ENCODE measurements at places on chromosomes 11 and 22. TPM values are rescaled to one million over a fixed set of nuclear protein-coding genes. Genes with fewer than 3 reads are reported as not detected.

DNA sequence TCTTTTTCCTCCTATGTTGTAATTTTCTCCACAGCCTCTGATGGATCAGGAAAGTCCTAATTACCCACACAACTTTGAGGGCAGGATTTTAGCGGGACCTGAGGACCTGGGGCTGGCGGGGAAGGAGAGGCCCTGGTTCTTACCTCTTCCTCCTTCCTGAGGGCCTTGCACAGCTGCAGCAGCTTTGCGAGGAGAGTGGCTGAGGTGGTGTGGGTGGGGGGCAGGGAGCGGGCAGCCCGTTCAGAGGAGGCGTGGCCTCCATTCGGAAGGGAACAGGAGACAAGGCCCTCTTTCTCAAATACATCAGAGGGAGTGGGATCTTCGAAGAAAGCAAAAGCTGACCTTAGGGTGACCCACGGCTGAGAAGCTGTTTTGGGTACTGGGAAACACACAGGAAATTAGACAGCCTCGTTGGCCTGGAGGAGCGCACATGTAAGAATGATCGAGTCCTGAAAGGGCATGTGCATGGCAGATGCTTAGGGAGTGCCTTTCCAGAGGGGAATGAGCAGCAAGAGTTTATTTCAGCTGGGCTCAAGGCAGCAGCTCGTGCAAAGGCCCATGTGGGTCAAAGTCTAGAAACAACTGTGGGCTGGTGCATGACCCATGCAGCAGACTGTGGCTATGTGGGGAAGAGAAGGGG, 76.6 kb upstream of the NARS2 start:
- DNase-seq = no peak
- H3K27me3 ChIP-seq = peaks cover 2% of the 10 kb centered on the region

GRCh38 chr11:69821511-69822040, 2.4 kb upstream of the FGF3 start:
- H3K27ac ChIP-seq = no peak overlapping the region
- no peaks in the 10 kb centered on the region for H3K4me1 ChIP-seq
- no peaks in the 10 kb centered on the region for H3K36me3 ChIP-seq

DNA sequence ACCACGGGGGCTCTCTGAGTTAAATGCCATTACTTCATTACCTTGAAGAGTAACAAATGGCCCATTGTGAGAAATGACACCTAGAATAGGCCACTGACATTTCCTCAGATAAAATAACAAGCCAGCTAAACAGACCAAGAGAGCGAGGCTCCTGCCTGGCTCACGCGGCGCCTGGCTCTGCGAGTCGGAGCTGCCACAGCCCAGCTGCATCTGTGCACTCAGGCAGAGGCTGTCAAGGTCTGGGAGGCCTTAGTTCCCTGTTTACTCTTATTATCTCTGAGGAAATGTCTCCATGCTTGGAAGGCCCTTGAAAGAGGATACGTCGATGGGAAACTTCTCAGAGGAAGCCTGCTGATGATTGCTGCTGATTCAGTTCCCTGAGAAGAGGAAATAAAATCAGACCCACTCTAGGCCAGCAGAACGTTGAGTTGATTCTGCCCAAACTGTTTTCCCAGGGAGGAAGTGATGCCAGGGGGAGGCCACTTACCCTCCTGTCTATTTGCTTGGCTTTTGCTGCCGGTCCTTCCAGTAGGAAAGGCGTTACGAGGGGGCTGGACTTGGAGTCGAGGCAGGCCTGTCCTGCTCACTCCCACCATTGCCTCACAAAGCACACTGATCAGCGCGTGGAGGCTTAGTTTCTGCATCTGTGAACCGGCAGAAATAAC, 208.8 kb downstream of the TBC1D22A start:
- H3K4me3 ChIP-seq = no peak overlapping the region
- H3K36me3 ChIP-seq = peaks cover 5% of the 10 kb centered on the region
- H3K27ac ChIP-seq = no peak overlapping the region
- no peaks in the 10 kb centered on the region for H3K27me3 ChIP-seq

DNA sequence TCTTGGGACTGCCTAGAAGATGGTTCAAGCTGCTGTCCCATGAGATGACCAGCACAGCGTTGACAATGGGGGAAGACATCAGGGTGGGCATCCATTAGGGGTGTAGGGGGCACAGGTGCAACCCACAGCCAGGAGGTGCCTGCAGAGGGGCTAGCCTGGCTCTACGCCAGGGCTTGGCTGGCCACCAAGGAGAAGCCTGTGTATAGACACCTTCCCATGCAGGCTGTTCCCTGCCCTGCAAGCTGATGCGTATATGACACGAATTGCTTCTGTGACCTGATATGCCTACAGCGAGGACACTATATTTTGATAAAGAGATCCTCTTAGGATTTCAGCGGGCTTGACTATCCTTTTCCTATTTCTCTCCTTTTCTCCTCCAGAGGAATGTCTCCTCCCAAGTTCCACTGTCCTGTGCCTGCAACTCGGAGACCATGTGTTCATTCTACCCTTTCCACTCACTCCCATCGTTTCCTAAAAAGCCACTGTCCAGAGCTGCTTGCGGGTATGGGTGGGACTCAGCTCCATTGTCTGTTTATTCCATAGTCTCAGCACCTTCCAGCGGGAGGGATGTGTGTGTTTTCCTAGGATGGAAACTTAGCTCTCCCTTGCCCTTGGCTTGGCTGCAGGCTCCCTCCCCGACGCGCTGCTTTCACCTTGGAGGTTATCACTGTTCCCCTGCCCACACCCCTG, 56.1 kb downstream of the ST14 start:
- no peaks in the 10 kb centered on the region for H3K36me3 ChIP-seq
- no peak overlapping the region for H3K4me3 ChIP-seq
- DNase-seq = peak; percentile 43
- H3K27me3 ChIP-seq = peaks cover 52% of the 10 kb centered on the region
- H3K4me1 ChIP-seq = no peaks in the 10 kb centered on the region

DNA sequence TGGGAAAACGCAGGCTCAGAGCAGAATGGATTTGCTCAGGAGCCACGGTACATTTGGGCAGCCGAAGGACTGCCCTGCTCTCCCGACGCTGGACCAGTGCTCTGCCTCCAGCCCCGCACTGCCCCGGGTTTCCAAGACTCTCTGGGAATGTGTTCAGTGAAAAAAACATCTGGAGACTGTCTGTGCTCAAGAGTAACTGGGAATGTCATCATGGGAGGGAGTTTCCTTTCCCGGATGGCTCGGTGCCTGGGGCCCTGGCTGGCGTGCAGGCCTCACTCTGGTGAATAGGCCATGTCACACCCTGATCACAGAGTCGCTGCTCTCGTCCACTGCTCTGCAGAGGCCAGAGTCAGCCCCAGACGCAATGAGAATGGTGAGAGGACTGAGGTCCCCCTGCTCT, 9.8 kb upstream of the APOL6 start:
- no peak overlapping the region for H3K4me3 ChIP-seq
- H3K36me3 ChIP-seq = no peaks in the 10 kb centered on the region
- no peaks in the 10 kb centered on the region for H3K27me3 ChIP-seq
- peak overlapping the region; percentile 19 for H3K27ac ChIP-seq

DNA sequence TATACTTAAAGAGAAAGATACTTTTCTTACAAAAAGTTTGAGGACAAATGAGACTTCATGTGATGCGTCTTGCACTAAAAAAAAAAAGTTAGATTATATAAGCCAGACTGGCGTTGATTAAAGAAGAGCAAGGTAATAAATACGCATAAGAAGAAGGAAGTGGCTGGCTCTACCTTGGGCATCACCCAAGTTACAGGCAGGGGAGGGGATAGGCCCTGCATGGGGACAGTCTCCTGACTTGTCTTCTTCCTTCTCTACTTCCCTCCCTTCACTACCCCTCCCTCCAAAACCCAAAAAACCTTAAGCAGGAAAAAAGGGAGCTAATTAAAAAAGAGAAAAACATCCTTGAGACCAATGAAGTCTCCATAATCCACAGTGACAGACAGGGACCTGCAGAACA, 22.3 kb upstream of the TMA7B start:
- peaks cover 29% of the 10 kb centered on the region for H3K27me3 ChIP-seq
- no peaks in the 10 kb centered on the region for H3K36me3 ChIP-seq
- no peaks in the 10 kb centered on the region for H3K4me1 ChIP-seq
- H3K4me3 ChIP-seq = no peak overlapping the region

DNA sequence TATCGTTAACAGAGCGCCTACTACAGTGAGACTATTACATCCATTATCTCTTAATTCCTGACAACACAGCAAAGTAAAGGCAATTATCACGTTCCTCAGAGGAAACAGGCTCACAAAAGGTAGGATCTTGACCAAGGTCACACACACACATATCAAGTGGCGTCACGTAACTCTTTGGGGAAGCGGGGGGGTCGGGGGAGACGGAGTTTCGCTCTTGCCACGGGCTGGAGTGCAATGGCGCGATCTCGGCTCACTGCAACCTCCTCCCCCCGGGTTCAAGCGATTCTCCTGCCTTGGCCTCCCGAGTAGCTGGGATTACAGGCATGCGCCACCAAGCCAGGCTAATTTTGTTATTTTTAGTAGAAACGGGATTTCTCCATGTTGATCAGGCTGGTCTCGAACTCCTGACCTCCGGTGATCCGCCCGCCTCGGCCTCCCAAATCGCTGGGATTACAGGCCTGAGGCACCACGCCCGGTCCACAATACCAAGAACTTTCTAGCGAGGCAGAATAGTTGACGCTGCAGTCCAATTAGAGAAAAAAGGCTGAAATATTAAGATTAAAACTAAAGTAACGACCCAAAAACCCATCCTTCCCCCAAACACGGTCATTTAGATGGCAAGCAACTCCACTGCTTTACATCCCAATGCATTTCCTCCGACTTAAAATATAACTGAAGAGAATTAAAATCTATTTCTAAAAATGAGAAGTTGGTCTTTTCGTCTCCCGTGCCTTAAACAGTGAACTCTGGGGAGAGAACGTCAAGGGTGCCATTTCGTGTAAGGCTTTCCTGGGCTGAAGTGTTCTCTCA, 1.2 kb downstream of the DDX17 start:
- peak overlapping the region; percentile 98 for H3K27ac ChIP-seq
- peak; percentile 63 for DNase-seq
- peak overlapping the region; percentile 99 for H3K4me3 ChIP-seq
- H3K36me3 ChIP-seq = peaks cover 31% of the 10 kb centered on the region
- no peaks in the 10 kb centered on the region for H3K27me3 ChIP-seq
- H3K4me1 ChIP-seq = peaks cover 26% of the 10 kb centered on the region

GRCh38 chr11:57299150-57299737, 25.5 kb downstream of the TNKS1BP1 start:
- DNase-seq = peak; percentile 26
- H3K27me3 ChIP-seq = no peaks in the 10 kb centered on the region
- no peak overlapping the region for H3K4me3 ChIP-seq
- H3K4me1 ChIP-seq = peaks cover 15% of the 10 kb centered on the region

DNA sequence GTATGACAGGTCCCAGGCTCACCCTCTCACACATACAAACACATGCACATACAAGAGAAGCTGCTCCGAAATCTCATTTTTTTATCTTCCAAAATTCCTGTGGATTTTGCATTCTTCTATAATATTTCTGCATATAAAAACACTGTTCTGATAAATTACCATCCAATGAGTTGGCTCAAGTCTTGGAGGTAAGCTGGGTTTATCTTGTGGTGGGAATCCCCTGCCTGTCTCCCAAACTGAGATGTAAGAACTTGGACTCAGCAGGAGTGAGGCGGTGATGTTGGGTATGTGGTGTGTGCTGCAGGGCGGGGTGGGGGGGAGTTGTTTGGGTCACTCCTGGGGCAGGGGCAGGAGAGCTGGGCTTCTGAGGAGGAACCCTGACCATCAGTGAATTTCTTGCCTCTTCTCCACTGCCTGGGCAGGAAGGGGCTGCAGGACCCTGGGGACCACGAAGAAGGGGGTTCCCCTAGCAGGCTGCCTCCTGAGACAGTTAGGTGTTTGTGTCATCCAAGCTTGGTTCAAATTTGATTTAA, 6.8 kb upstream of the P2RY6 start:
- H3K36me3 ChIP-seq = no peaks in the 10 kb centered on the region
- H3K4me1 ChIP-seq = peaks cover 22% of the 10 kb centered on the region
- H3K27ac ChIP-seq = no peak overlapping the region
- H3K27me3 ChIP-seq = no peaks in the 10 kb centered on the region

GRCh38 chr11:937841-938261, 12.2 kb downstream of the AP2A2 start:
- H3K4me1 ChIP-seq = peaks cover 18% of the 10 kb centered on the region
- DNase-seq = no peak
- H3K27me3 ChIP-seq = no peaks in the 10 kb centered on the region
- no peak overlapping the region for H3K4me3 ChIP-seq
- peaks cover 3% of the 10 kb centered on the region for H3K36me3 ChIP-seq
- no peak overlapping the region for H3K27ac ChIP-seq

- no peak overlapping the region for H3K4me3 ChIP-seq
- no peak overlapping the region for H3K27ac ChIP-seq
- H3K27me3 ChIP-seq = no peaks in the 10 kb centered on the region
- no peaks in the 10 kb centered on the region for H3K4me1 ChIP-seq
- no peaks in the 10 kb centered on the region for H3K36me3 ChIP-seq
Measured at GRCh38 chr11:123797541-123797940, 8.6 kb downstream of the OR6M1 start.

DNA sequence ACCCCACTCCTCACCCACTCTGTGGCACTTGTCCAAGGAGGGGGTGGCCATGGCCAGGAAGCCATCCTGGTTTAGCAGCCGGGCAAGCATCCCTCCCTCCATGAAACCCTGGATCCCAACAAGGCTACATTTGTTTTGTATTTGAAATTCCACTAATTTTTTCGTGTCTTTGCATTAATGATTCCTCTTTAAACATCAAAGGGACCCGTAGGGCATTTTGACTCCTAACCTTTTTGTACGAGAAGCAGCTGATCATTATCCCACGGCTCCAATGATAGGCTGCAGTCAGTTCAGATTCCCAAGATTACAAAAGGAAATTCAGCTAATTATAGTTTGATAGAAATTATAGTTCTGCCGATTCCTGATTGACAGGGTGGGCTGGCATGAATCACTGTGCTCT, 10.7 kb downstream of the MYEOV start:
- peaks cover 2% of the 10 kb centered on the region for H3K36me3 ChIP-seq
- H3K4me3 ChIP-seq = no peak overlapping the region
- peak overlapping the region; percentile 8 for H3K27ac ChIP-seq
- H3K27me3 ChIP-seq = no peaks in the 10 kb centered on the region

CRYBB2 gene
- not detected for total RNA-seq

KRTAP5-7 gene
- 0.59 TPM for total RNA-seq

TEX12 gene
- total RNA-seq = 0.59 TPM

ZNF280B gene
- 1.5 TPM for total RNA-seq

CBX7 gene
- 14.5 TPM for total RNA-seq

TMEM225 gene
- total RNA-seq = not detected
